Muscle of leg (tissue), 16 donors: ENCODE measurements at places on chromosomes 1 and 21.

GRCh38 chr1:116110567-116111523, at the start of gene MAB21L3:
TSS of gene MAB21L3 (plus strand) at chr1:116111399. CDS start at chr1:116112616, 1,217 bp downstream.
- no peak within 1 kb of the TSS for H3K4me3 ChIP-seq
- DNase-seq = no peak
- H3K27me3 ChIP-seq = no peaks in the 10 kb centered on the region
- no peak within 1 kb of the TSS for H3K27ac ChIP-seq
- peaks cover 4% of the 10 kb centered on the region for H3K4me1 ChIP-seq

GRCh38 chr1:61375082-61375880, 292.9 kb downstream of the NFIA start:
- H3K4me1 ChIP-seq = no peaks in the 10 kb centered on the region
- H3K4me3 ChIP-seq = no peak overlapping the region
- peaks cover 7% of the 10 kb centered on the region for H3K36me3 ChIP-seq
- no peak for DNase-seq

DNA sequence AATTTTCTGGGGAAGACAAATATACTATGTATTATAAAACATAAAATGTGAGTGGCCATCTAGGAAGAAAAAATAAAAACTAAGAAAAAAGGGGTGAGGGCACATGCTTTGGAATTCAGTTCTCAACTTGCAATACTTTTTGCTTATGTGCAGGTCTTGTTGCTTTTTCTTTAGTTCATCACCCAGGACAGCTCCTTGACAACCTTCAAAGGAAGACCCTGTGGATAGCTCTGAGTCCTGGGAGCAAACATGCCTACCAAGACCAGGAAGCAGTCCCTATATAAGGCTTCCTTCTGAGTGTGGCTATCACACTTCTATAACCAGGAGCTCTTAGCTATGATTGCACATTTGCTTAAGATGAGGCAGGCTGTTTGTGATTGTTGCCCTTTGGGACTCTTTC, 78.0 kb downstream of the WDR64 start:
- no peak for DNase-seq
- H3K4me1 ChIP-seq = no peaks in the 10 kb centered on the region
- no peaks in the 10 kb centered on the region for H3K27me3 ChIP-seq
- H3K27ac ChIP-seq = no peak overlapping the region
- H3K36me3 ChIP-seq = no peaks in the 10 kb centered on the region

GRCh38 chr1:59434336-59434735, 137.4 kb downstream of the FGGY start:
- no peak overlapping the region for H3K4me3 ChIP-seq
- H3K27me3 ChIP-seq = no peaks in the 10 kb centered on the region
- peak; percentile 58 for DNase-seq
- H3K27ac ChIP-seq = peak overlapping the region; percentile 47

DNA sequence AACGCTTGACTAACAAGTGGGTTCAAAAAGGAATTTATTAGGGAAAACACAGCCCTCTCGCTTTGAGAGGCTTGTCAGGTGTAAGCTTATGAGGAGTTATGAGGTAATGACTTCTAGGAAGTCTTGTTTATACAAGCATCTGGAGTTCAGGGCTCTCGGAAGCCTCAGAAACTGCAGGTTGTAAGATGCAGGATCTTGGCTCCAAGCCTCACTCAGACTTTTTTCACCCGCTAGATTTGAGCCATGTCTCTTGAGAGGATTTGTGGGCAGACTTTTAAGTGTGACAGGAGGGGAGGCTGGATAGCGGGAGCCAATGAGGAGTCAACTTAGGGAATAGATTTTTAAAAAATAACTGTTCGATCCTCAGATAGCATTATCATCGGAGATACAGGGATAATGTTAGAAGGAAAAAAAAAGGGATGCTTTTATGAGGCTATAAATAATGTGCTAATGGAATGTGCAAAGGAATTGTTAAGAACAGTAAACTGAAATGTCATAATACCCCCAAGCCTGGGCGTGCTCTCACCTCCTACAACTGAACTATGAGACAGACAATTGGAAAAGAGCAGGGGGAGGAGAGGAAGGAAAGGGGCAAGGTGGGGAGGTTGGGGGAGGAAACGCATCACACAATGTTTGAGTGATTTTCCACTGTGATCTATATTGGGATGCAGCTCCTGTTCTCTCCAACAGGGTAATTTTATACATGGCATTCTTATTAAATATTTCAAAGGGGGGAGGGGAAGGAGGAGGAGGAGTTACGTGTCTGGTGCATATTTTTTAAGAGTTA, 107.4 kb upstream of the ESRRG start:
- H3K4me1 ChIP-seq = peaks cover 2% of the 10 kb centered on the region
- DNase-seq = no peak
- H3K27ac ChIP-seq = no peak overlapping the region
- H3K27me3 ChIP-seq = no peaks in the 10 kb centered on the region
- H3K36me3 ChIP-seq = no peaks in the 10 kb centered on the region

DNA sequence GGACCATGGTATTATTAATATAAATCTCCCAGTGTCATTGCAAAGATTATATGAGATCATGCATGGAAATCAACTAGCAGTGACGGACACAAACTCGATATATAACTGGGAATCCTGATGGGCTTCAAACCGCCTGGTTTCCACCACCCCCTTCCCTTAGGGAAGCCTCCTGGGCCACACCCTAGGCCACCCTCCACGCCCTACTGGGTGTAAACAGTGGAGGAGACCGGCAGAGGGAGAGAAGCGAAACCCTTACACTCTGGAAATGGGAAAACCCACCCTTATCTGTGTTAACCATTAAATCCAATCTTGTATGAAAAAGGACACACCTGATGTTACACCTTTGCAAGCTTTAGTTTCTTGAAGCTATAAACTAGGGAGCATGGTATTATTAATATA, 595 bp upstream of the ZNHIT6 start:
- H3K4me3 ChIP-seq = peak overlapping the region; percentile 79
- no peak for DNase-seq
- peaks cover 11% of the 10 kb centered on the region for H3K36me3 ChIP-seq
- H3K27ac ChIP-seq = peak overlapping the region; percentile 94
- H3K27me3 ChIP-seq = no peaks in the 10 kb centered on the region

- H3K27ac ChIP-seq = no peak overlapping the region
- no peaks in the 10 kb centered on the region for H3K36me3 ChIP-seq
- no peaks in the 10 kb centered on the region for H3K27me3 ChIP-seq
- H3K4me3 ChIP-seq = no peak overlapping the region
Measured at GRCh38 chr1:168945870-168946269, 160.6 kb upstream of the ATP1B1 start.
